D341Med (cell line): ENCODE measurements at places on chromosomes 6 and 20.

DNA sequence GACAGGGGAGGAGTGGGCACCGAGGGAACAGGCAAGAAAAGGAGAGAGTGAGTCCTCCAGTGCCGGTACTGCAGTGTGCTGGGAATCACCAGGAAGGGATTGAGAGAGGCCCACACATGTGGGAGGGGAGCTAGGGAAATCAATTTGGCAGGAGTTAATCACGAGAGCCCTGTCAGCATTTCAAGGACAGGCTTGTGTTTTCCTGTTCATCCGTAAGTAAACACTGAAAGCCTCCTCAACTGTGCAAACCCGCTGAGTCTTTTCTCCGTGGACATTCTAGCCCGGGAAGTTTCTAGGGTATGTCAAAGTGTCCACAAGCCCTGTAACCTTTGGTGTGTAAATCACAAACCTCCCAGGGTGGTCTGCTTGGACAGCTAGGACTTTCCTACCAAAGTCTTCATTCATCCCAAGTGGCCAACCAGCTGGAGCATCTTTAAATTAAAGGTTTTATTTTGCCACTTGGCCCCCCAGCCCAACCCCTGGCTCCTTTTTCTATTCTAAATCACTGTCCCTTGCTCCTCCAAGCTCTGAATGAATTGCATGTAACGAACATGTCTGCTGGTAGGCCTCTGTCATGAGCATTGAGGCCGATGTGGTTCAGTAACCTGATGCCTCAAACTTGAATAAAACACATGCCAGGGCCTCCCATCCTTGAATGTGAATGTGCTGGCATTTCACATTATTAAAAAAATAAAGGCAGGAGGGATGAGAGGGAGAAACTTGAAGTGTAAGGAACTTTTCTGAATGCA lies 149.1 kb downstream of the ZNF217 start:
- no peak for DNase-seq

- no peak for DNase-seq
Observed at GRCh38 chr20:52172392-52173047, 19.1 kb downstream of the ZFP64 start.

DNA sequence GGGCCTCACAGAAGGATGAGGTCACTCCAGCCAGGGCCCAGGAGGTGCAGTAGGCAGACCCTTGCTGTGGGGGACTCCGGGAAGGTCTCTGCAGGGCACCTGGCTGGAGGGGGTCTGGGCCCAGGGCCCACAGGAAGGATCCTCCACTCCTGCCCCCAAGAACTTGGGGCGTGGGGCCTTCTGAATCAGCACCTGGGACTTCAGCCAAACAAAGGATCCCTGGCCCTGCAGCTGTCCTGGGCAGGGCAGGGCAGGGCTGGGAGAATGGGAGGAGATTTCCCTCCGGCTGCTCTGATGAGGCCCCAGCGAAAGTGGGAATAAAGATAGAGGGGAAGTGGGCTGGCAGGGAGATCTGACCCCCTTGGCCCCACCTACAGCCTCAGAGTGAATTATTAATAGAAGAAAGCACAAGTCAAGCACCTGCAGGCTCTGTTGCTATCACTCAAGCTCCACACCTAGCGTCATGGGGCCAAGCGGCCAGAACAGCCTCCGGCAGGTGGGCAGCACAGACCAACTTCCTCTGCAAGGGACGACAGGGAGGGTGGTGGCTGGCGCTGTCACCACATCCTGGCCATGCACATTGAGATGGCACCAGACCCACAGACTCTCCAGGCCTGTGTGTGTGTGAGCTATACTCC lies 61.6 kb upstream of the MRPS10 start:
- no peak for DNase-seq

GRCh38 chr6:16057446-16057845 lies 71.4 kb upstream of the MYLIP start:
- no peak for DNase-seq

GRCh38 chr6:100160930-100161329 lies 166.9 kb upstream of the MCHR2 start:
- DNase-seq = no peak

DNA sequence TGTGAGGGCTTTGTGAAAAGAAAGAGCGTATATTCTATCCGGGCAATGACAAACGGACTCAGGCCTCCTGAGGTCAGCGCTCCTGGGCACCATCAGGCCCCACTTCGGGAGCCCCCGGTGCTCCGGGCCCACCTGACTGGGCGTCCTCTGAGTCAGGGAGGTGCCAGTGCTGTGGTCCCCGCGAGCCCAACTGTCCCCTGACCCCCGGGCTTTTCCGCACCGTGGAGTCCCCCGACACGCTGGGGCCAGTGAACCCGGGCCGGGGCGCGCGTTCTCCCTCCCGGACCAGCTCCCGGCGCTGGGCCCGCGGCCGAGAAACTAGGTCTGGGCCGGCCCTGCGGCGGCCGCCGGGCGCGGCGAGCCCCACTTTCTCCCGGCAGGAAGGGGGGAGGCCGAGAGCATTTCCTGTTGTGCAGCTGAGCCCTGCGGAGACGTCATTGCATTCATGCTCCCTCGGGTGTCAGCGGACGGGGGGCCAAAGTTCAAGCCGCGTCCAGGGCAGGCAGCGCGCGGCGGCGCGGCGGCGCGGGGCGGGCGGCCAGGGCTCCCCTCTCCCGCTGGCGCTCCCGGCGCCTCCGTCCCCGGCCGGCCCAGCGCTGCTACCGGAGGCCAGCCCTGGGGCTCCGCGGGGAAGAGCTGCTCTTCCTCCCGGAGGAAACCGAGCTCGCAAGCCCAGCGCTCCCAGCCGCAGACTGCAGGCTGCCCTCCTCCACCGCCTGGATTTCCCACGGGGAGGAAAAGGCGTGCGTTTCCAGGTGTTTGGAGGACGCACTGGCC lies 18.3 kb downstream of the HIVEP2 start:
- peak; percentile 60 for DNase-seq

- no peak for DNase-seq
Observed at GRCh38 chr6:14464716-14465115, 347.1 kb downstream of the CD83 start.

- DNase-seq = no peak
Observed at GRCh38 chr6:15938107-15938506, 190.8 kb upstream of the MYLIP start.

DNA sequence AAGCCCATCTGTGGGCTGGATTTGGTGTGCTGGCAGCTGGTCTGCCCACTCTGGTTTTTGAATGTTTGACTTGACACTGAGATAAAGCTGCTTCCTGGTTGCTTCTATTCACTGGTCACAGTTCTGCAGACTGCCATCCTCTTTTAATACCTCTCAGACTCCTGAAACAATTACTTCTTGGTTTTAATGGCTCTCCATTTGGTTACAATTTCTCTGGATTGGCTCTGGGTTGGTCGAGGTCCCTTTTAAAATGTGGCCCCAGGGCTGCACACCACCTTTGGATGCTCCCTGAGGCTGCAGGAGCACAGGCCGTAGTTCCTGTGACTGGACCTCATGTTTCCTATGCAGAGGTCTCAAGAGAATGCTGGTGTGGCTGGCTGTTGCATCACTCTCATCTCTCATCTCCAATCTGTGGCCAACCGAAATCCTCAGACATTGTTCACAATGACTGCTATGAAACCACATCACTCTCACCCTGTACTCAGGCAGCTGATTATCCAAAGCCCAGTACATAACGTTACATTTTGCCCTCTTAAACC lies 98.5 kb downstream of the INSM1 start:
- DNase-seq = no peak

GRCh38 chr6:139270249-139270648 lies 21.5 kb downstream of the TXLNB start:
- DNase-seq = no peak

GRCh38 chr20:11654766-11655165 lies 262.9 kb upstream of the BTBD3 start:
- no peak for DNase-seq

DNA sequence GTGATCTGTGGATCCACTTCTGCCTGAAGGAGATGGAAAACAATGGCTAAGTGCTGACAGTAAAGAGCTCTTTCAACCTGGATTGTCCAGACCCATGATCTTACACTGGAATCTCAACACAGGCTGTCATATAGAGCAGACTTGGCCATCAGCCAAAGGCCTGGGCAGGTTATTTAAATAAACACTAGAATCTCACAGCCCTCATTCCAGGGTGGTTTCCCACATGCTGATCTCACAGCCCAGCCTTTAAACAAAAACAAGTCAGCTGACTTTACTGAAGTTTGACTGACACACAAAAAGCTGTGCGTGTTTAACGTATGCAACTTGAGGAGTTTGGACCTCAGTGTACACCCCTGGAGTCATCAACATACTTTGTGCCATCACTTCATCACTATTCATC lies 28.4 kb downstream of the SYNDIG1 start:
- no peak for DNase-seq

DNA sequence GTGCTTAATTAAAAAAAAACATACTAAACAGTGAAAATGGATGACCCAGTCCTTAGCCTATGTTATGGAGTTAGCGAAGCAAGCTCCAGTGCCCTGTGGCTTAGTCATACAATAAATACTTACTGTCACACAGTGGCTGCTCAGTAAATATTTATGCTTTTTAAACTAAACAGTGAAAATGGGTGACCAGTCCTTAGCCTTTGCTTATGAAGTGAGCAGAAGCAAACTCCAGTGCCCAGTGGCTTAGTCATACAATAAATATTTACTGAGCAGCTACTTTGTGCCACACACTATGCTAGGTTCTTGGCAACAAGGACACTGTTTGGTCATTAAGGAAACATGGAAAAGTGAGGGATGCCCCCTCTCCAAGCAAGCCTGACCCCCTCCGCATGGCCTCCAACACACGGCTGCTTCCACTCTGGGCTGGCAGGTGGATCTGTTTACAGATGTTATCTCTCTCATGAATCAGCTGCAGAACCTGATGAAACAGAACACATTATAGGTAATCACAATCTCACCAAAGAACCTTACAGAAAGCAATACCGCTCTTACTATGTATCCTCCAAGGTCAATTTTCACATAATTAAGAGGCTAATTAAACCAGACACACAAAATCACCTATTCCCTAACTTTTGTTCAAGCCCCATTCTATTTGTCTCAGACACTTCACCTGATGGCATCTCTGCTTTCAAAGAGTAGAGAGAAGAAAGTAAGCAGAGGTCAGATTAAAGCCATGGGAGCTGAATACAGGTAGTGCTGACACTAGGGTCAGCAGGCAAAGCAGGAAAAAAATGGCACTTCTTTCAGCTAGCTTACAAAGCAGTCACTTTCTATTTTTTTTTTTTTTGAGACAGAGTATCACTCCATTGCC lies 27.3 kb downstream of the CDK5RAP1 start:
- DNase-seq = no peak

DNA sequence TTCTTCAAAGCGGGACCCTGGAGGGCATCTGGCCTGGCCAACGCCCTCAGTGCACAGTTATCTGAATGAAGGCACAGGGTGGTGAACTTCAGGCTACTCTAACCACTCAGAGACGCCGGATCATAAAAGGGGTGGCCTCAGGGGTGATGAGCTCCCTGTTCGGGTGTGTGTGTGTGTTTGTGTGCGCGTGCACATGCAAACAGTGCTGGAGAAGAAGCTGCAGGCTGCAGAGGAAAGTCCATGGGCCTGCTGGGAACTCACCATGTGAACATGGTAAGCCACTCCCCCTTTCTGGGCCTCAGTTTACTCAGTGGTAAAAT lies 42.0 kb downstream of the KIAA1755 start:
- no peak for DNase-seq

GRCh38 chr6:30821862-30822784 lies 62.2 kb upstream of the DDR1 start:
- no peak for DNase-seq

DNA sequence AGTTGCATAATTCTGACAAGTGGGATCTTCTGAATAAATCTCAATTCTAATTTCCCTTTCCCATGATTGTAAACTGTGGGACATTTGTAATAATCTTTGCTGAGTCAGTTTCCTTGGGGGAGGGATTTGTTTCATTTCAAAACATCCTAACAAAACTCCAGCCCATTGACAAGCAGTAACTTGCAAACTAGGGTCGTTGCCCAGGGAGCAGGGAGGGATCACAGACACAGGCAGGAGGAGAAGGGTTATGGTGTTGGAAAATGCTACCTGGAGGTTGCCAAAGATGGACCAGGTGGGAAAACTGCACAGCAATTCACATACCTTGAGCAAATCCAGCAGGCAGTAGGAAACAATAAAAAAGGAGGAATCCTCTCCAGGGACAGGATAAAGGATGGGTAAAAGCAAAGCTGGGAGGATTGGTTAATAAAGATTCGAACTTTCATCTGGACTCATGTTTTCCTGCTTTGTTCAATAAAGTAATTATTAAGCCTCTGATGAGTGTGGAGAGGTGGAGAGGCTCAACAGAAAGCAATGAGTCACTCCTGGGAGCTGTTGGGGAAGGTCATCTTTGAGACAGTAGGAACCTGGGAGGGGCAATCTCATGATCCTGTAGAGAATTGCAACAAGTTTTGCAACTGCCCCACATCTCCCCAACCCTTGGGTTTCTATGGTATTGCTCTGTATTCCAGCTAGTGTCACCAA lies 87.3 kb upstream of the AKIRIN2 start:
- no peak for DNase-seq

GRCh38 chr6:102355578-102355977 lies 962.1 kb downstream of the GRIK2 start:
- no peak for DNase-seq

DNA sequence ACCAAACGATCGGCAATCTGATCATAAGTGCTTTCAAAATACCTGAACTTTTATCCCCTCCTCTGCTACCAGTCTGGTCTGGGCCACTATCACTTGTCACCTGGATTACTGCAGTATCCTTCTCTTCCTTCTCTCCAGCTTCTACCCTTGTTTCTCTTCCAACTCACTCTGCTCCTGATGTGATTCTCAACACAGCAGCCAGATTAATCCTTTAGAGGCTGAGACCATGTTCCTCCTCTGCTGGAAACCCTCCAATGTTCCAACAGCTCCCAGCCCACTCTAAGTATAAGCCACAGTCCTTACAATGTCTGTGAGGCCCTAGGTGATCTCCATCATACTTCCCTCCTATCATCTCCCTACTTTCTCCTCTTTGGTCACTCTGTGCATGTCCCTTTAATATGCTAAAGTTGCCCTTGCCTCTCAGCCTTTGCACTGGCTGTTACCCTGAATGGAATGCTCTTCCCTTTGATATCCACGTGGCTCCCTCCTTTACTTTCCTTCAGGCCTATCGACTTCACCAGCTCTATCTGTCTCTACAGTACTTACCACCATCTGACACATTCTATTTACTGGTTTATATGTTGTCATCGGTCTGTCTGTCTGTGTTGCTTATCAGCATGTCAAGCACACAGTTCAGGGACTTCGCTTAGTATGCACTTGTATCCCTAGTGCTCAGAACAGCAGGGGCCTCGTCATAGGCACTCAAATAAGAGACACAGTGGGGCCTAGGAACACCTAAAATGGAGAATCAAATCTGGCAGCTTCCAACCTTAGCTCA lies 35.0 kb upstream of the RNF24 start:
- DNase-seq = no peak

GRCh38 chr20:9617940-9618339 lies 103.5 kb downstream of the LAMP5 start:
- DNase-seq = peak; percentile 54

- no peak for DNase-seq
Observed at GRCh38 chr6:115319823-115320222, 740.9 kb downstream of the FRK start.

GRCh38 chr20:3183896-3184612 lies 10.7 kb upstream of the LZTS3 start:
- DNase-seq = no peak

- DNase-seq = no peak
Observed at GRCh38 chr6:125940247-125941041, 16.1 kb upstream of the HINT3 start.

GRCh38 chr6:153787341-153787606 lies 251.8 kb upstream of the OPRM1 start:
- no peak for DNase-seq

- DNase-seq = peak; percentile 20
Observed at GRCh38 chr6:227074-227782, 65.1 kb upstream of the DUSP22 start.
